ENCODE measurements at places on chromosomes 2 and 18. TPM values are rescaled to one million over a fixed set of nuclear protein-coding genes. Genes with fewer than 3 reads are reported as not detected.

DNA sequence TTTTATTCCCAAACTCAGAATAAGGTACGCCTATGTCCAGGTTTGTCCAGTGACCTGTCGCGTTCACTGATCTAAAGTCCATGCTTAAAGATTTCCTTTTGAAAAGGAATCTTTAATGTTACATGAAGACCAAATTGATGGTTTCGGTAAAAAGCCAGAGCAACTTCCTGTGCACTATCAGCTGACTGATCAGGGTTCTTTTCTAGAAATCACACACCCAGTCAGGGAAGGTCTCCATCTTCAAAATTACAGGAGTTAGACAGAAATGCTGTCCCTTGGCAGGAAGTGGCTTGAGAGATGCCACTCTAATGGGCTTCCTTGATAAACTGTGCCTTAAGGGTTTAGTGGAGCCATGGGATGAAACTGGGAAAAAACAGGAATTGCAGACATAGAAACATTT lies 14.7 kb upstream of the ARHGAP25 start:
- H3K4me3 ChIP-seq, result peak overlapping the region; percentile 63
- H3K27me3 ChIP-seq, result peaks cover 32% of the 10 kb centered on the region
- DNase-seq, result no peak
- H3K27ac ChIP-seq, result peak overlapping the region; percentile 39
- H3K36me3 ChIP-seq, result no peaks in the 10 kb centered on the region

- no peaks in the 10 kb centered on the region for H3K27me3 ChIP-seq
- no peak for DNase-seq
- no peak overlapping the region for H3K4me3 ChIP-seq
- H3K27ac ChIP-seq, result no peak overlapping the region
- no peaks in the 10 kb centered on the region for H3K4me1 ChIP-seq
Measured at GRCh38 chr2:158761621-158762020, 33.5 kb upstream of the DAPL1 start.

Gene CLEC4F
- total RNA-seq, result 23.5 TPM

Gene MXD1
- total RNA-seq, result 27.6 TPM

Gene CNTNAP5
- not detected for total RNA-seq

DNA sequence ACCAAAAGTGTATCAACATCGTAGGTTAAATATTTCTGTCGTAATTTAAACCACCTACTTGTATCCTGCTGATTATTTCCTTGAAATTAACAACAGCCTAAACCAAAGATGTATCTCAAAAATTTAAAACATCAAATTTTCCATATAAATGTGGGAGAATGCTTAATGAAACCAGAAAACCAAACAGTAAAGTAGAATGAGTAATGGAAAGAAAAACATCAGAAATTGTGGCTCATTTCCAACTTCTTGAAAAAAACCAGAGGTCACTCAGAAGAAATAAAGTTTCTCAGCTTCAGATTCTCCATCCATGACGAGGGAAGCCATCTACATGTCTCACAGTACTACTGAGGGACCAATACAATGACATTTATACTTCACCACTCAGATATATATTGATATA lies 296.5 kb downstream of the NOL4 start:
- no peak overlapping the region for H3K27ac ChIP-seq
- no peaks in the 10 kb centered on the region for H3K4me1 ChIP-seq
- no peaks in the 10 kb centered on the region for H3K36me3 ChIP-seq
- no peak for DNase-seq
- H3K4me3 ChIP-seq, result no peak overlapping the region
- no peaks in the 10 kb centered on the region for H3K27me3 ChIP-seq

DNA sequence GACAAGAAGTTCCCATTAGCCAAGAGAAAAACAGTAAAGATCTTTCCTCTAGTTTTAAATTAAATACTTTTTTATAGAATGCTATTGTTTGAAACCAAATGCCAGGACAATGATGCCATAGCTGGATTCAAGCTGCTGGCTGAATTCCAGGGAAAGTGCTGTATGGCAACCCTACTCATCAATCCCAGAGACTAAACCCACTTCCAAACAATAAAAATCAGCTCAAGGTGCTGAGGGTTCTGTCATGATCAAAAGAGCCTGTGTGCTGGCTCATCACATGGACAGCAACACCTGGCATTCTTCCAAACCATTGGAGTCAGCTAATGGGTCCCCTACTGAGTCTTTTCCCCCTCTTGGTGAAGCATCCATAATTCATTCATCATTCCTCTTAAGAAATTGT lies 53.7 kb upstream of the PARD3B start:
- H3K27ac ChIP-seq, result no peak overlapping the region
- H3K4me3 ChIP-seq, result no peak overlapping the region
- peaks cover 2% of the 10 kb centered on the region for H3K27me3 ChIP-seq
- no peaks in the 10 kb centered on the region for H3K36me3 ChIP-seq
- no peak for DNase-seq

Gene MC4R
- total RNA-seq, result not detected

Gene GAL3ST2
- 2.8 TPM for total RNA-seq

DNA sequence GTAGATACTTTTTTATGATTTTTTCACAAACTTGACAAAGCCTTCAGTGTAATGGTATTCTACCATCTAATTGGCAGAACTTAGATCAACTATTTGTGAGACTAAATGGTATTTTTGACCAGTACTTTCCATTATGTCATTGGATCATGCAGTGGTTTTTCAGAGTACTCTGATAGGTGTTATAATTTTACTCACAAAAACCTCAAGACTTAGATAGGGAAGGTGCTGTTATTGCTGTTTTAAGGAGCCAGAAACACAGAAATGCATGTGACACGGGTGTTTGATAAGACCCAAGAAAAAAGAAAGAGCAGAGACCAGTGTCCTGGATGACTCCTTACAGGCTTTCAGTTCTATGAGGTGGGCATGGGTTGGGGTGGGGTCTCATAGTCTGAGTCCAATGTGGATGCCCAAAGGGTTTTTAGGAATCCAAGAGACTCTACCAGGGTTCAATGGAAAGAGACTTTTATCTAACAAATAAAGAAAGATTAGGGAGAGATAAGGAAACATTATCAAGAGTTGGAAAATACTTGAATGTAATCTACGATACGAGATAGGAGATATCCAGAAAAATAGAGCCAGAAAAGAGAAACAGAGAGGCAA lies 31.3 kb downstream of the SP140 start:
- H3K27me3 ChIP-seq, result no peaks in the 10 kb centered on the region
- peak overlapping the region; percentile 78 for H3K27ac ChIP-seq
- no peak overlapping the region for H3K4me3 ChIP-seq
- H3K36me3 ChIP-seq, result peaks cover 27% of the 10 kb centered on the region
- H3K4me1 ChIP-seq, result peaks cover 26% of the 10 kb centered on the region

GRCh38 chr2:55550368-55551102 lies 31.0 kb downstream of the CFAP36 start:
- peaks cover 10% of the 10 kb centered on the region for H3K4me1 ChIP-seq
- H3K36me3 ChIP-seq, result peaks cover 4% of the 10 kb centered on the region
- no peak overlapping the region for H3K4me3 ChIP-seq
- H3K27me3 ChIP-seq, result no peaks in the 10 kb centered on the region
- H3K27ac ChIP-seq, result no peak overlapping the region
- no peak for DNase-seq
